ENCODE measurements at places on chromosomes 2 and 18. TPM values are rescaled to one million over a fixed set of nuclear protein-coding genes. Genes with fewer than 3 reads are reported as not detected.

The MAIP1 gene
- 21.4 TPM for total RNA-seq

The ASB18 gene
- not detected for total RNA-seq

The L3MBTL4 gene
- total RNA-seq = 1.7 TPM

The MBP gene
- total RNA-seq = 4.3 TPM

The IL36G gene
- not detected for total RNA-seq

The DIS3L2 gene
- total RNA-seq = 20.0 TPM

The DSC3 gene
- total RNA-seq = 0.26 TPM

The WDR43 gene
- total RNA-seq = 63.0 TPM

The ANKRD30BL gene
- not detected for total RNA-seq

The IL1RL1 gene
- 0.65 TPM for total RNA-seq

The ACMSD gene
- not detected for total RNA-seq

The C1QL2 gene
- total RNA-seq = not detected

The SCG2 gene
- 6.8 TPM for total RNA-seq

The EFHD1 gene
- 1.3 TPM for total RNA-seq

The ARHGAP28 gene
- 38.2 TPM for total RNA-seq

The TCF23 gene
- under 0.01 TPM for total RNA-seq

The FAM237A gene
- not detected for total RNA-seq

The GULP1 gene
- total RNA-seq = 114 TPM

The AGAP1 gene
- 18.9 TPM for total RNA-seq

The GCG gene
- not detected for total RNA-seq

The PSMA8 gene
- not detected for total RNA-seq

The PJVK gene
- total RNA-seq = 2.2 TPM
